ENCODE measurements at places on chromosomes 16 and 17.

DNA sequence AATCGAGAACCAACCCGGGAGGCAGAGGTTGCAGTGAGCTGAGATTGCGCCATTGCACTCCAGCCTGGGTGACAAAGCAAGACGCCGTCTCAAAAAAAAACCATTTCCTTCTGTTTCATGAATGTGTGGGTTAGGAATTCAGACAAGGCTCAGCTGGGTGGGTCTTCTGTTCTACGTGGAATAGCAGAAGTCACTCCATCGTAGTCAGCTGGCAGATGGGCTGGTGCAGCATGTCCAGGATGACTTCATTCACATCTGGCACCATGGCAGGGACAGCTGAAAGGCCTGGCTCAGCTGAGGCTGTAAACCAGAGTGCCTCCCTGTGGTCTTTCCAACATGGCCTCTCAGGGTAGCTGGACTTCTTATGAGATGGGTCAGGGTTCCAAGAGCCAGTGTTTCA is 89.0 kb downstream of the C17orf67 start:
- DNase-seq = no peak

GRCh38 chr16:31664683-31665482 is 137.2 kb downstream of the AHSP start:
- no peak for DNase-seq

- peak; percentile 42 for DNase-seq
These were observed 67.1 kb downstream of the MGAT5B start for GRCh38 chr17:76935331-76935730.

DNA sequence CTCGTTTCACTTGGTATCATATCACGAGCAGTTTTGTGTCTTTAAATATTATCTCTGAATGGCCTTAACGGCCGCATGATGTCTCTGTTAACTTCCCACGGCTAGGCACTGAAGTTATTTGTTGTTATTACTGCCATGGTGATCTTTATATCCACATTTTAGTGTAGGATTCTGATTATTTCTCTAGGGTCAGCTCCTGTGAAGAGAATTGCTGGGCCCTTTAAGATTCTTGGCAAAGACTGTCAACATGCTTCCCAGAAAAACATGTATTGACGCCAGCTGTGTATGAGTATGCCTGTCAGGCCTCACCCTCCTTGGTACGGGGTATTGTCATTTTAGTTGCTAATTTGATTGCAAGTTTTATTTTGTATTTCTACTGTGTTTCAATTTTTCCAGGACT is 263.5 kb downstream of the SNX29 start:
- DNase-seq = peak; percentile 38

- DNase-seq = no peak
These were observed 151.1 kb downstream of the FTO start for GRCh38 chr16:53855056-53855455.

GRCh38 chr17:82884341-82884969 is 44.6 kb upstream of the ZNF750 start:
- DNase-seq = no peak

DNA sequence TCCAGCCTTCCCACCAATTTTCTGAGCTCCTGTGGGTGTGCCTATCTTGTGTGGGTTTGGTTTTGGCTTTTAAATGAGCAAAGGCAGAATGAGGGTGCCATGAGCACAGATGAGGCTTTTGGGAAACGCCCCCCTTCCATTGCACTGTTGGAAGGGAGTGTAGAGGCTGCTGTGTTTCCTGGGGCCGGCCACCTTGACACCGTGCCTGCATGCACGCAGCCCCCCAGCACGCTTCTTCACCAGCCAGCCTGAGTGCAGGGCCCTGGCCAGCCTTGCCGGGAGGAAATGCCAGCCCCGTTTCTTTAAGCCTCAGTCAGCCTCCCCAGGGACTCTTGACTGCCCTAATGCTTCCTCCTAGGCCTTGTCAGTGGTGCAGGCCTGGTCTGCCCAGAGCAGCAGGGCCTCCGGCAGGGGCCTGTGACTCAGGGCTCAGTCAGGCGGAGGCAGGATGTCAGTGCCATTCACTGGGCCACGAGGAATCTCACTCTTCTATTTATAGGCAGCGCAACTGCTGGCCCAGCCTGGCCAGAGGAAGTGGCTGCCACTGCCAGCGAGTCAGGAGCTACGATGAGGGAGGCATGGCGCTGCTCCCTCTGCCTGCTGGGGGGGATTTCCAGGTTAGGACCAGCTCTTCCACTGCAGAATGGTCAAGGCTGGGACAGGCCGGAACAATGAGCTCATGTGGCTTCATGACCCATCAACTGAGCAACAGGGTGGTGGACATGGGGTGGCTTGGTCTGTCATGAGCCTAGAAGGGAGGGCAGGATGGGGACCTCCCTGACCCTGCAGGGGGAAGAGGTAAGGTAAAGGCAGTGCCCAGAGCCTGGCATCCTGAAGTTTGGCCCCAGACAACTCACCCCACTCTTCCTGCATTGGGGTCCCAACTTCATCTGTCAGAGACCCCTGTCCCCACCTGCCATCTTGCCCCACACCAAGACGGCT is 205.2 kb downstream of the RAB11FIP4 start:
- peak; percentile 99 for DNase-seq

- DNase-seq = no peak
These were observed 60.5 kb downstream of the ACSM2B start for GRCh38 chr16:20515688-20516090.

DNA sequence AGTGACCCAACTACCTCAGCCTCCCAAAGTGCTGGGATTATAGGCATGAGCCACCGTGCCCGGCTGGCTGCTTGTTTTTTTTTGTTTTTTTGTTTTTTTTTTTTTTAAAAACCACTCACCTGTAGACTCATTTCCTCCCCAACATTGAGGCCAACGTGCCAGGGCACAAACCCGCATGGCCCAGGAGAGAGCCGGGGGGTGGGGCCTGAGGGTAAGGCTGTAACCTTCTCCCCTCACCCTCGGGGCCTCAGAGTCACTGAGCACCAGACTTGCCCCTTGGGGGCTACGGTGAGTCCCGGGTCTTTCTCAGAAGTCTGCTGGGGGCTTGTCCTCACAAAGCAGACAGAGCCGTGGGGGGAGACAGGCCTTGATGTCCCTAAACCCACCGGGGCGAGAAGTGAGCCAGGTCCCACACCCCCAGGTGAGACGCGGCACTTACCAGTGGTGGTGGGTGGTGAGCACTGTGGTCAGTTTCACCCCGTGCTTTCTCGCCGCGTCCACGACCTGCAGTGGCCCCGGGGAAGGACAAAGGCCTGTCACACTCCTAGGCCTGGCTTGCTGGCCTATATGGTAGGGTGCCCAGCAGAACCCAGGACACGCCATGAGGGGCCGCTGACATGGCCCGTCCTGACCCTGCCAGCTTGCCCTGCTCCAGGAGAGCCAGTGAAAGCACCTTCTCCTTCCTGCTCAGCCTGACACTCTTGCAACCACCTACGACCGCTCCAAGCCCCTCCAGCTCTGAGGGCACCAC is 4.6 kb downstream of the HAGH start:
- no peak for DNase-seq

DNA sequence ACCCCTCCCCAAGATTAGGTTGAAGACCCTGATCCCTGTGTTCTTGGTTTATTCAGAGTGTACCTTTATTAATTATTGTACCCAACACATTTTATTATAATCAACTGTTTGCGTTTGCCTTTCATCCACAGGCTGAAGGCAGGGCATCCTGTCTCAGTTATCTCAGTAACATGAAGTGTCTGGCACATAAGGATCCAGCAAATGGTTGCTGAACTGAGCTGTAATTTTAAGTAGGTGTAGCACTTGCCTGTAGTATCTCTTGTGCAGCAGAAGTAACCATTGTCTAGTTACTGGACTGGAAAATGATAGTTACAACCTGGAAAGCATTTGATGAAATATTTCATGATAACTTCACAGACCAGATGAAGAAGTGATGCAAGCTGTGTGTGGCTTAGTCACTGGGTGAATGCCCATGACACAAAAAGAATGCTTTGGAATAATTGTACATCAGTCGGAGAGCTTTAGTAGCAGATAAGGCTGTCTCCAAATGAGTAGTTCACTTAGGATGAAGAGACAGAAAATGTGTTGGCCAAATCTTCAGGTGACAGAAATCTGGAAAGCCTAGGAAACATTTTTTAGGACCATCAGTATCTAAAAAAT is 56.6 kb downstream of the ESRP2 start:
- DNase-seq = no peak

DNA sequence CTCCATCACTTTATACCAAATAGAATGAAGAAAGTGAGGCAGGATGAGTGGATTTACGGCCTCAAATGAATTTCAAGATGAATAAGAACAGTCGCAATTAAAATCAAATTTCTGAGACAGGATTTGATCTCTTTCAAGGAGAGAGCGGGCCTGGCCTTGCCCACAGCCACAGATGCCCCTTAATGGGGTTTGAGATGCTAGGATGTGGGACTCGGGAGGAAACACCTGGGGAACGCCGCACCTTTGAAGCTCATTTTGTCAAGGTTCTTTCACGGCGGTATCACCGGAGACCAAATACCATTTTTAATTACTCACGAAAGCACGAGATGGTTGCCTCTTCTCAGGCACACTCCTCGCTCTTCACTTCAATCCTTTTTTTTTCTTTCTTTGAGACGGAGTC is 178.1 kb upstream of the SDK2 start:
- no peak for DNase-seq

GRCh38 chr17:65910836-65911235 is 281.1 kb downstream of the CEP112 start:
- no peak for DNase-seq

- DNase-seq = no peak
These were observed 4.1 kb downstream of the INPP5K start for GRCh38 chr17:1512351-1512750.

DNA sequence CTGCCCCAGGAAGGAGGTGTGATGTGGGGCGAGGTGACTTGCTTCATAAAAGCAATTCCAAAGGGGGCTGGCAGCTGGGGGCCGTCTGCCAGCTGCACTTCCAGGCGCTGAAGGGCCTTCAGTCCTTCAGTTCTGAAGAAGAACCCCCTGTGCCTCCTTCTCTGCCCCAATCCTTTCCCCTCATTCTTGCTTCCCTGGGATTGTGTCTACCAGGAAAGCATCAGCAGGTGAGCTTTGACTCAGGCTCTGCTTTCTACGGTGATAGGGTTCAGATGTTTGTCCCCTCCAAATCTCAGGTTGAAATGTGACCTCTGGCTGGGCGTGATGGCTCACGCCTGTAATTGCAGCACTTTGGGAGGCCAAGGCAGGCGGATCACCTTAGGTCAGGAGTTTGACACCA is 52.5 kb upstream of the NKD1 start:
- DNase-seq = no peak

DNA sequence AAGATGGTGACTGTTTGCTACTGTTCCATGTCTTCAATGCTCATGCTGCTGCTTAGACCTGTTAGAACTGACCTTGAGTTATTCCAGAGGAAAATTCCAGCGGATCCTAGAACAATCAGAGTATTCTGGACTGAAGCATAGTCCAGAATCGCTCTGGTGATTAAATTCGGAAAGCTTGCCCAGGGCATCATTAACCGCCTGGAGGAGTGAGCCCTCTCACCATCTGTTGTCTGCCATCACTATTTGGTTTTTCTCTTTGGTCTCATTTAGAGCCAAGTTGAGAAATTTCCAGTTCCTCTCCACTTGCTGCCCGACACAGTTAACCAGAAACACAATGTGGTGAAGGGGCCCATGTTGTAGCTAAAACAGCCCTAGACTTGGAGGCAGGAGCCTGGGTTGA is 104.1 kb downstream of the BMERB1 start:
- no peak for DNase-seq

DNA sequence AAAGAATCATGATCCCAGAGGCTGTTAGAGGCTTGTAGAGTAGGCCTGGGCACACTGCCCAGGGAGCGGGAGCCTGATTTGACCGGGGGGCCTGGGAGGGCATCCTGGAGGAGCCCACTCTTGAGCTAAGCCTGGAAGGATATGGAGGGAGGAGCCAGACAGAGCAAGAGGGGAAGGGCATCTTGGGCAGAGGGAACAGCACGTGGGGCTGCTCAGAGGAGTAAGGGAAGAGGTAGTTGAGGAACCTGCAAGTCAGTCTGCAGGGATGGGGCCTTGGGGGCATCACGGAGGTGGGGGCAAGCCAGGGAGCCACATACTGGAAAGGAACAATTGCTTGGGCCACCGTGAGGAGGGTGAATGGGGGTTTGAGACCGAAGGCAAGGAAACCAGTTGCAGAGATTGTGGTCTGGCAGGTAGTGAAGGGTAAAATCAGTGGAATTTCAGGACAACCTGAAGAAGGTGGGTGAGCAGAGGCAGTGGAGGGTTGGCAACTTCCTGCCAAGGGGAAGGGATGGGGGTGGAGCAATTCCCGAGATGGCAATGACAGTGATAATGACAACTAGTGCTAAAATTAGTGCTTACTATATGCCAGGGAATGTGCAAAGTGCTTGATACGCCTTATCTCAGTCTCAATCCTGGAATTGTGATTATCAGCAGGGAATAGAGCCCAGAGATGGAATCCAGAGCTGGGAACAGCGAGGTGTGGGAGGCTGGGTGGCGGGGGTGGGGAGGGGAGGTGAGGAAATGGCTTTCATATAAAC is 9.7 kb upstream of the RAI1 start:
- no peak for DNase-seq

DNA sequence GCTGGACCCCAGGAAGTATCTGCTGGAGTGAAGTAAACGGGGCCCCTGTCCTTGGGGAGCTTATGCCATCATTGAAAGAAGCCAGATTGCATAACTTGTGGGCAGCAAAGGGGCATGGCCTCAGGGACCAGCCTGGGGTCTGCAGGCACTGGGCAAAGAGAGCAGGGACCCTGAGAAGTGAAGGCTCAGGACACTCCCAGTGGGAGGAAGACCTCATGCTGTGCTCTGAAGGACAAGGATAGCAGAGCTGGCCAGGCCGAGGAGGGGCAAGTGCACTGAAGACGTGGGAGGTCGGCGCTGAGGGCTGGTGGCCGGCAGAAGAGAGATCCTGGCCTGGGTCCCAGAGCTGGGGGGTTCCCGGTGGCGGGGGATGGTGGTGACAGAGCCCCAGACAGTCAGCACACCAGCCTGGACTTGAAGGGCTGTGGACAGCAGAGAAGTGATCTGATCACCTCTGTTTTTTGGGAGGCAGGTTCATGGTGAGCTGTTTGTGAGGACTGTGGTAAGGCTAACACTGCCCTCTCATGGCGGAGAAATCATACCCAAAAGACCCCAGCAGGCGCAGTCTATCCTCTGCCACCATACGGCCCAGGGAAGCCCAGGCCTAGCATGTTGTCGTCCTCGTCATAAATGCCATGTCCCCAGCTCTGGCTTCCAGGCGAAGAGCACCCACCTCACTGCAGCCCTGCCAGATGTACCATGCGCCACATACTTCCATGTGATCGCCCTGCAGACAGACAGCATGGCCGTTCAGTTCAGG is 7.1 kb upstream of the CNP start:
- DNase-seq = peak; percentile 57

- no peak for DNase-seq
These were observed 526 bp upstream of the RNASEK start for GRCh38 chr17:7011942-7012254.

GRCh38 chr17:32596206-32596605 is 109.4 kb downstream of the CDK5R1 start:
- DNase-seq = no peak

- DNase-seq = no peak
These were observed 220.6 kb downstream of the NTN1 start for GRCh38 chr17:9241774-9242496.

GRCh38 chr16:1916640-1916990 is 1.6 kb downstream of the HS3ST6 start:
- no peak for DNase-seq

- no peak for DNase-seq
These were observed 1.1 kb upstream of the PIK3R6 start for GRCh38 chr17:8868529-8868951.
